Spleen (tissue), 13 donors: ENCODE measurements at places on chromosomes 7 and 10. TPM values are rescaled to one million over a fixed set of nuclear protein-coding genes. Genes with fewer than 3 reads are reported as not detected.

DNA sequence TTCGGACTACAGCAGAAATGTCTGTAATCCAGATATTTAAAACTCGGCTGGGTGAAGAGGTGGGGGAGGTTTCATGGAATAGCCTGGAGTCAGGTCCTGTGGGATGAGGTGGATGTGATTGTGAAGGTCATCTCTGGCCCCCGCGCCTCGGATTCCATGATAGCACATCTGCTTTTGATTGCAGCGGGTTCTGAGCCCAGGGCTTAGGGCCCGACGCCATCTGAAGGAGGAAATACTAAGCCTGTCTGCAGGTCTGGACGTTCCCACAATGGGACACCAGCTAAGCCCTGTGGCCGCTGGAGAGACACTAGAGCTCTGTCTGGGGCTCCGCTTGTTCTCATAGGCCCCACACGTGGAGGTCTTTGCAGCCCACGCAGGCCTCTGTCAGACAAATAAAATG lies 328.7 kb downstream of the CXCL12 start:
- H3K4me1 ChIP-seq: no peaks in the 10 kb centered on the region
- no peaks in the 10 kb centered on the region for H3K36me3 ChIP-seq
- DNase-seq: no peak
- H3K27ac ChIP-seq: no peak overlapping the region

- H3K4me3 ChIP-seq: no peak overlapping the region
- no peaks in the 10 kb centered on the region for H3K27me3 ChIP-seq
- no peaks in the 10 kb centered on the region for H3K36me3 ChIP-seq
- no peaks in the 10 kb centered on the region for H3K4me1 ChIP-seq
- no peak overlapping the region for H3K27ac ChIP-seq
- DNase-seq: no peak
These were observed 1227.8 kb downstream of the SORCS3 start for GRCh38 chr10:105868935-105869334.

GRCh38 chr10:97321804-97322190 lies 2.7 kb downstream of the FRAT1 start:
- DNase-seq: no peak
- H3K36me3 ChIP-seq: no peaks in the 10 kb centered on the region
- peaks cover 63% of the 10 kb centered on the region for H3K4me1 ChIP-seq

DNA sequence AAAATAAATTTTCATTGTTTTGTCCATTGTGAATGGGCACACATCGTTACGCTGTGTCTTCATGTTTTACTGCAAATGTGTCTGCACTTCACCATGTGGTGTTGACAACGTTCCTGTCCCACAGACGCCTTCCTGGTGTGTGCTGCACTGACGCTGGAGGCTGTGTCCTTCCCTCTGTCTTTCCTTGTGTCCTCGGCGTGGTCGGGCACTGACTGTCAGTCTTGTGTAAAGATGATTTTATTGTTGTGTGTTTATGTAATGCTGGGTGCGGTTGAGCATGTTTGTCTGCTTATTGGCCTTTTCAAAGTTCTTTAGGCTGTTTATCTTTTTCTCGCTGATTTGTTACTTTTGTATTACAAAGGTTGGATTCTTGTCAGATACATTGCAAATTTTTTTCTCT lies 18.1 kb downstream of the IDI2 start:
- no peak for DNase-seq
- no peaks in the 10 kb centered on the region for H3K4me1 ChIP-seq
- H3K4me3 ChIP-seq: no peak overlapping the region
- peaks cover 100% of the 10 kb centered on the region for H3K36me3 ChIP-seq
- H3K27ac ChIP-seq: no peak overlapping the region

Gene UPF2
- 28.3 TPM for total RNA-seq

DNA sequence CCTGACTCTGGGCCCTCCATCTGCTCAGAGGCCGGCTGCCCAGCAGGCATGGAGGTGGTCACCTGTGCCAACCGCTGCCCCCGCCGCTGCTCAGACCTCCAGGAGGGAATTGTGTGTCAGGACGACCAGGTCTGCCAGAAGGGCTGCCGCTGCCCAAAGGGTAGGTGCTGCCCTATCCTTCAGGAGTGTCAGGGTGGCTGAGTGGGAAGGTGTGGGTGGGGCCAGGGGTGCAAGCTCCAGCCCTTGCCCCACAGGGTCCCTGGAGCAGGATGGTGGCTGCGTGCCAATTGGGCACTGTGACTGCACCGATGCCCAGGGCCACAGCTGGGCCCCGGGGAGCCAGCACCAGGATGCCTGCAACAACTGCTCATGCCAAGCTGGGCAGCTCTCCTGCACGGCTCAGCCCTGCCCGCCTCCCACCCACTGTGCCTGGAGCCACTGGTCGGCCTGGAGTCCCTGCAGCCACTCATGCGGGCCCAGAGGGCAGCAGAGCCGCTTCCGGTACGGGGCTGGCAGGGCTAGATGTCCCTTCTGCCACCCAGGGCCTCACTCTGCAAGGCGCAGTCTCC lies 17.5 kb upstream of the ZNF862 start:
- no peaks in the 10 kb centered on the region for H3K36me3 ChIP-seq
- H3K27ac ChIP-seq: no peak overlapping the region
- no peaks in the 10 kb centered on the region for H3K4me1 ChIP-seq
- no peaks in the 10 kb centered on the region for H3K27me3 ChIP-seq
- H3K4me3 ChIP-seq: no peak overlapping the region

DNA sequence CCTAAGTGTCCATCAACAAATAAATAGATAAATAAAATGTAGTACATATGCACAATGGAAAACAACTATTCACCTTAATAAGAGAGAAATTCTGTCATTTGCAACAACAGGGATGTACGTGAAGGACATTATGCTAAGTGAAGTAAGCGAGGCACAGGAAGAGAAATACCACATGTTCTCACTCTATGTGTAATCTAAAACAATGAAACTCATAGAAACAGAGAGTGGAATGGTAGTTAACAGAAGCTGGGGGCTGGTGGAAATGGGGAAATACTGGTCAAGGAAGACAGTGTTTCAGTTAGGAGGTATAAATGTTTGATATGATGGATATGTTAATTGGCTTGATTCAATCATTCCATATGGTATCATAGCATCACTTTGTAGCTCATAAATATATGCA lies 43.1 kb downstream of the ARL4A start:
- no peaks in the 10 kb centered on the region for H3K4me1 ChIP-seq
- no peak overlapping the region for H3K27ac ChIP-seq
- no peaks in the 10 kb centered on the region for H3K27me3 ChIP-seq

Gene C10orf62
- not detected for total RNA-seq

Gene NOS3
- total RNA-seq: 106 TPM

- H3K27ac ChIP-seq: no peak overlapping the region
- DNase-seq: no peak
- H3K4me1 ChIP-seq: no peaks in the 10 kb centered on the region
- no peak overlapping the region for H3K4me3 ChIP-seq
- no peaks in the 10 kb centered on the region for H3K27me3 ChIP-seq
These were observed 534.8 kb upstream of the MGMT start for GRCh38 chr10:128932071-128932820.

- H3K4me3 ChIP-seq: no peak overlapping the region
- peak; percentile 52 for DNase-seq
- no peak overlapping the region for H3K27ac ChIP-seq
- H3K36me3 ChIP-seq: no peaks in the 10 kb centered on the region
These were observed 305.1 kb downstream of the PTPRN2 start for GRCh38 chr7:158282461-158283001.

DNA sequence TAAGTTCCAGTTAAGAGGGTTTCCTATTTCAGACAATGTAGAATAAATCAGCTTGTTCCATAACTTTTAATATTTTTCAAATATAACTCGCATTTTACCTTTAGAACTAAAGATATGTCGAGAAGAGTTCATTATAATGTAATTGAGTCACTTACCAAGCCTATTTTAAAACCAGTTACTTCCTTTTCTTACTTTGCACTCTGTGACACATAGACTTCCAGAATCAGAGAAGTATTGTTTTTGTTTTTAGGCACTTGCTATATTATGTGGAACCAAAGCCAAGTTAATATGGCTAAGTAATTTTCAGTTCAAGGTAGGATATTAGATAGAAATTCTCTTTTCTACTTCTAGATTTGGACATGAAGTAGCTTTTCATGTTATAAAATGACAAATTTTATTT lies 182.7 kb upstream of the PRPS1L1 start:
- no peaks in the 10 kb centered on the region for H3K36me3 ChIP-seq
- no peaks in the 10 kb centered on the region for H3K27me3 ChIP-seq
- no peak for DNase-seq
- H3K27ac ChIP-seq: no peak overlapping the region
- H3K4me3 ChIP-seq: no peak overlapping the region

DNA sequence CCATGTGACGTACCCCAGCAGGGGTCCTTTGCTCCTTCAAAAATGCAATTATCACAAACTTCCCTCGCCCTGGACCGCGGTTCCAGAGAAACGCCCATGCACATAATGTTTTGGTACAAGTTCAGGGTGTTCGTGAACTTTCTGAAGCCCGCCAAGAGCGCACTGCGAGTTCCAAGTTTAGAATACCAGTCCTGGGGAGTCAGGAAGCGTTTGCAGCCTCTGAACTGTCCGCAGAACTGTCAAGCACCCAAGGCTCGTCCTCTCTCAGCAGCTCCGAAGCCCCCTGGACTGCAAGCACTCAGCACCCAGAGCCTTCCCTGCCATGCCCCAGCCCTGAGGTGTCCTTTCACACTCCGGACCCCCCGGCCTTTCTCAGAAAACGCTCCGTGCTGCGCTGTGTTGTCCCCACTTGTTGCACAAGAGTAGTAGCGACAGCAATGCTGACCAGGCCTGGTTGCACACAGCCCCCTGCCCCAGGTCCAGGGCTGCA lies 30.3 kb downstream of the CALML3 start:
- no peaks in the 10 kb centered on the region for H3K36me3 ChIP-seq
- no peaks in the 10 kb centered on the region for H3K4me1 ChIP-seq
- peak; percentile 64 for DNase-seq

- H3K27me3 ChIP-seq: no peaks in the 10 kb centered on the region
- H3K4me1 ChIP-seq: no peaks in the 10 kb centered on the region
- no peak overlapping the region for H3K4me3 ChIP-seq
- no peak overlapping the region for H3K27ac ChIP-seq
- DNase-seq: no peak
These were observed 37.0 kb downstream of the NRAP start for GRCh38 chr10:113626809-113627355.

- DNase-seq: no peak
- H3K4me1 ChIP-seq: no peaks in the 10 kb centered on the region
- no peaks in the 10 kb centered on the region for H3K27me3 ChIP-seq
These were observed 566.6 kb upstream of the ZWINT start for GRCh38 chr10:56927701-56928100.

GRCh38 chr7:14083761-14084160 lies 94.3 kb upstream of the ETV1 start:
- no peak overlapping the region for H3K4me3 ChIP-seq
- DNase-seq: no peak
- no peaks in the 10 kb centered on the region for H3K27me3 ChIP-seq
- H3K27ac ChIP-seq: no peak overlapping the region
- no peaks in the 10 kb centered on the region for H3K36me3 ChIP-seq
- no peaks in the 10 kb centered on the region for H3K4me1 ChIP-seq

DNA sequence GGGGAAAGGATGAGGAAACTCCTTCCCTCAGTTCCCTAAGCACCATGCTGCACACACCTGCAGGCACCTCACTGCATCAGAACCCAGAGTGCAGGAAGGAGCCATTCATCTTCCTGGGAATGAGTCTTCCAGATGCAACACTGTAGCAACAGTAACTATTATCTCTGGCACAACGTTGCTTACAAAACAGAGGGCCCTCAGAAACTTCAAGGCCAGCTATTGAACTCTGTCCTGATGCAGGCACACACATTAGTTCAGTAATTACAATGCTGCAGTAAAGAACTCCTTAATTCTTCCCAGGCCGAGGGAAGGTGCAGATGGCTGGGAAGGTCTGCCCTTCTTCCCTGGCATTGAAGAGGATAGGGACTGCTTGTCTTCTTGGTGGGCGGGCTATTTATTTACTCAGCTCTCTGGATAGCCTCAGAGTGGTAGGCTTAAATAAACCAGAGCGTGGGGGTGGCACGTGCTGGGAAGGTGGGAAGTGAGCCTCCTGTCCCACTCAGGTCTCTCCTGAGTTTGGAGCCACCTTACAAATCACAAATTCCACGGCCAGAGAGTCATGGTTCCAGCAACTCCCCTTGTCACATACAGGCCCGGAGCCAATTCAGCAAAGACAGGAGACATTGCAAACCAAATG lies 125.1 kb upstream of the JCAD start:
- H3K4me3 ChIP-seq: no peak overlapping the region
- peaks cover 16% of the 10 kb centered on the region for H3K4me1 ChIP-seq
- H3K27ac ChIP-seq: no peak overlapping the region
- H3K36me3 ChIP-seq: no peaks in the 10 kb centered on the region

DNA sequence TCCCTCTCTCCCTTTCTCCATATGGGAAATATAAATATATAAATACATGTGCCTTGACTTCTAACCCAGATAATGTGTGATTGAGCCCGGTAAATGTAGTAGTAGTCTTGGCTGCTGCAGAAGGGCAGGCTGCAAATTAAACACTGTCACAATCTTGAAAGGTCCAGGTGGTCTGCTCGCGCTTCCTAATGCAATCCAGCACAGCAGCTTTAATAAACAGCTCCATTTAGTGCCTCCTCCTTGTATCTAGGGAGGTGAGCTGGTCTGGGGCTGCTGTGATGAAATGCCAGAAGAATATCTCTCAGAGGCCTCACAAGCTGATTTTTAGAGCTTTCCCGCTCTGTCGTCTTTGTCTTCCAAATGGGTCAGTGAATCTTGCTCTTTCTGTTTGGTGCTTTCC lies 782 bp downstream of the POU6F2 start:
- H3K4me3 ChIP-seq: no peak overlapping the region
- H3K27me3 ChIP-seq: peaks cover 6% of the 10 kb centered on the region
- no peaks in the 10 kb centered on the region for H3K36me3 ChIP-seq
- no peak overlapping the region for H3K27ac ChIP-seq
- peaks cover 4% of the 10 kb centered on the region for H3K4me1 ChIP-seq
- no peak for DNase-seq

- peaks cover 28% of the 10 kb centered on the region for H3K4me1 ChIP-seq
- H3K36me3 ChIP-seq: no peaks in the 10 kb centered on the region
- no peak for DNase-seq
These were observed 537 bp downstream of the NAPEPLD start for GRCh38 chr7:103148131-103148993.

GRCh38 chr7:135197906-135198655 lies 13.2 kb downstream of the WDR91 start:
- no peak overlapping the region for H3K27ac ChIP-seq
- H3K36me3 ChIP-seq: peaks cover 75% of the 10 kb centered on the region
- no peak overlapping the region for H3K4me3 ChIP-seq
- no peaks in the 10 kb centered on the region for H3K27me3 ChIP-seq

- no peak for DNase-seq
- no peak overlapping the region for H3K27ac ChIP-seq
- no peak overlapping the region for H3K4me3 ChIP-seq
- H3K36me3 ChIP-seq: no peaks in the 10 kb centered on the region
- no peaks in the 10 kb centered on the region for H3K27me3 ChIP-seq
- H3K4me1 ChIP-seq: no peaks in the 10 kb centered on the region
These were observed 985.1 kb downstream of the SORCS1 start for GRCh38 chr10:106179430-106179829.

- no peak for DNase-seq
- no peaks in the 10 kb centered on the region for H3K36me3 ChIP-seq
- H3K4me1 ChIP-seq: no peaks in the 10 kb centered on the region
These were observed 41.7 kb upstream of the CCSER2 start for GRCh38 chr10:84286695-84287094.

GRCh38 chr7:94088560-94088959 lies 84.4 kb upstream of the BET1 start:
- no peaks in the 10 kb centered on the region for H3K27me3 ChIP-seq
- no peaks in the 10 kb centered on the region for H3K36me3 ChIP-seq
- DNase-seq: no peak
- H3K27ac ChIP-seq: no peak overlapping the region
- H3K4me1 ChIP-seq: peaks cover 11% of the 10 kb centered on the region
- H3K4me3 ChIP-seq: no peak overlapping the region

Gene ARHGAP22
- 3.7 TPM for total RNA-seq
